ENCODE measurements at places on chromosomes 5 and 9.

GRCh38 chr5:113900816-113901215 is 387.3 kb downstream of the YTHDC2 start:
- DNase-seq, result no peak

DNA sequence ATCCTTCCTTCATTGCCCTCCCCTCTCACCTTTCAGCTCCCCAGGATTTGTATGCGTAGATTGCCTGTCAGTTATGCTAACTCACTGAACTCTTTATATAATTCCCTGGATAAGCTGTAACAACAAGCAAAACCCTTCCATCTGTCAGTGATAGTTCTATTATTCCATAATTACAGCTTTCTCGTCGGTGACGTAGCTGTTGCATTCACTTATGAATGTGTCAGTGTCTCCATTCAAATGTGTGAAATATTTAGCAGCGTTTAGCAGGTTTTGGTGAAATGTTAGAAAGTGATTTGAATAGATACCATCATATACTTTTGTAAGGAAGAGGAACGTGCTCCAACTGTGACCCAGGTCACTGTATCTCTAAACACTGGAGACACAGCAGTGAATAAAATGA is 45.2 kb downstream of the PIP5K1B start:
- DNase-seq, result no peak

- no peak for DNase-seq
Observed at GRCh38 chr5:67120032-67120431, 76.6 kb downstream of the CD180 start.

DNA sequence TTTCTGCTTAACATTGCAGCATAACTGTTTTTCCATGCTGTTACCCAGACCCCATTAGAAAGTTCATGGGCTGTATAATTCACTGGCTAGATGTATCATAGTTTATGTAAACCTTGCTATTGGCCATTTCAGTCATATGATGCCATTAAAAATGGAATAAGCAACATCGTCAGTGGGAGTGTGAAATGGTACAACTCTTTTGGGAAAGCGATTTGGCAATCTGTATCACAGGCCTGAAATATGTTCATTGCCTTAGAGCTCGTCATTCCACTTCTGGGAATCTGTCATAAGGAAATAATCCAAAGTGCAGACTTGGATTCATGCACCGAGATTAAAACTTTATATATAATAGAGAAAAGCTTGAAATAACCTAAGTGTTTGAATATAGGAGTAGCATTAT is 77.9 kb upstream of the KLF4 start:
- DNase-seq, result no peak

DNA sequence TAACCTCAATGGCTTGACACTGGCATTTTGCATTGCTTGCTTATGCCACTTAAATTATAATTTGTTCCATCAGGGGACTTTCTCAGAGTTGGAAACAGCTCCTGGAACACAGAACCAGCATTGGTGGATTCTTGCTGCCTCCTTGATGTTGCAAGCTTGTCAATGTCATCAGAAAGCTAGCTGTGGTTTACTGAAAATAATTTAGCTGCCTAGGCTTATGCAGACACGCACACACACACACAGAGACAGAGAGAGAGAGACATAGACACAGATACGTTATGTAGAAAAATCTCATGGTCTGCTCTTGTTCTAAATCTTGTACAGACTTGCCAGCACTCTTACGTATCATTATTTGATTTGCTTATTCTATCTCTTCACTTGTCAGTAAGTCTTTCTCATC is 78.0 kb downstream of the HMHB1 start:
- no peak for DNase-seq

- DNase-seq, result no peak
Observed at GRCh38 chr5:111928511-111928910, 171.5 kb upstream of the NREP start.

DNA sequence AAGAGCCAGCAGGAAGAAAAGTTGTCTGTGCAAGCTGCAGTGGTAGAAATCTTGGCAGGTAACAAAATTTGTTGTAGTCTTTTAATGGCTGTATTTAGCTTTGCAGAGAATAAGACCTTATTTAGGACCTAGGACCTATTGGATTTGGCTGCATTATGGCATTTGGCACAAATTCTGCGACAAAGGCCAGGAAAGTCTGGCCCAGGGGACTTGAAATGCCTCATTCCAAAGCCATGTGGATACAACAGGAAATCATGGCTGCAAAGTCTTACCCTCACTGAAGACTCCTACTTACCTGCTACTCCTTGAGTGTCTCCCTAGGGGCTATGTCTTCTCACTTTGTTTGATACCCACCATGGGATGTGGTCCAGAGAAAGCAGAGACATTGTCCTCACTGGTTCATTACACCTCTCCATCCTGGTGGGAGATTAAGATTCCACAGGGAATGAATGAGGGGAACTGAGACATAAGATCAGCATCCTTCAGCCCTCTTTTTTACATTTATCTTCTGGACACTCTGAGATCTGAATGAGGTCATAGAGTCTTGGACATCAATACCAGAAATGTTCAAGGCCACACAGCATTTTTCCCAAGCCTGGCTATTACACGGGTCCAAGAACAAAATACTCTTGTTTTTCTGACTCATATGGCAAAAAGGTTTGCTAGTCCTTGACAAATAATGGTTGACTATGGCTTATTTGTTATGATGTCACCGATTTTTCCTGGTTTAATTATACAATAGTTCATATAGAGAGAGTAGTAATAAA is 119.4 kb downstream of the PDE8B start:
- no peak for DNase-seq

GRCh38 chr5:173802670-173803165 is 85.4 kb upstream of the CPEB4 start:
- DNase-seq, result no peak

DNA sequence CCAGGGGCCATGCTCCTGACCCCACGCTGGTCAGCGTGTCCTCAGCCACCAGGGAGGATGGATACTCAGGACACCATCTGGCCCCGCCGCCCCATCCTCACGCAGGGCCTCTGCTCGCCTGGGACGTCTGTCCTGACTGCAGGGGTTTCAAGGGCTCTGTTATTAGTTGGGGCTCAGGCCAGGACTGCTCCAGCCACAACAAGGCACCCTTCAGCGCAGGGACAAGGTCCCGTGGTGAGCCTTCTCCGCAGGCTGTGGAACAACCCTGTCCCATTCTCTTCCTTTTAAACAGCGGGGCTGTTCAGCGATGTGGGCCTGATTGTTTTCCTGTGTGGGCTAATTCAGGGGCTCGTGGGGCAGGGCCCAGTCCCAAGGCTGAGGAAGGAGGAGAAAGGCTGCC is 61.6 kb downstream of the SEMA4D start:
- DNase-seq, result no peak

DNA sequence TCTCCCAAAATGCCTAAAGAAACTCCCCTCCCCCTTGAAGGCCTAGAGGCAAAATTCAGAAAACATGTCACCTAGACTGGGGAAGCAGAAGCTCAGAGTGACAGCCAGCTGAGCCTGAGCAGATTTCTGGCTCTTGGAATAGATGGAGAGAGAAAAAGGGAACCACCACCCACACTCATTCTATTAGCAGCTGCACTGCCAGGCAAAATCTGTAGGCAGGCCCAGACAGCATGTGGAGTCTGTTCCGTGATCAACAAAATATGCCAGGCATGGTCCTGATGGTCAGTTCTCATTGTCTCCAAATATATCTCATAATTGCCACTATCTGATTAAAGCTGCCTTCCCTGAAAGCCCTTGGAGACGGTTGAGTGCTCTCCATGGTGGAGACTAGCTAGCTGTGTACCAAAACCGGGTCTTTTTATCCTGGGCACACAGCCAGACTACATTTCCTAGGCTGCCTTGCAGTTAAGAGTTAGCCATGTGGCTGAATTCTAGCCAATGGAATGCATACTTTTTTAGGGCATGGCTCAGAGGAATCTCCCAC is 131.7 kb upstream of the GPR151 start:
- no peak for DNase-seq

- no peak for DNase-seq
Observed at GRCh38 chr9:28032268-28032590, 458.9 kb upstream of the C9orf72 start.

DNA sequence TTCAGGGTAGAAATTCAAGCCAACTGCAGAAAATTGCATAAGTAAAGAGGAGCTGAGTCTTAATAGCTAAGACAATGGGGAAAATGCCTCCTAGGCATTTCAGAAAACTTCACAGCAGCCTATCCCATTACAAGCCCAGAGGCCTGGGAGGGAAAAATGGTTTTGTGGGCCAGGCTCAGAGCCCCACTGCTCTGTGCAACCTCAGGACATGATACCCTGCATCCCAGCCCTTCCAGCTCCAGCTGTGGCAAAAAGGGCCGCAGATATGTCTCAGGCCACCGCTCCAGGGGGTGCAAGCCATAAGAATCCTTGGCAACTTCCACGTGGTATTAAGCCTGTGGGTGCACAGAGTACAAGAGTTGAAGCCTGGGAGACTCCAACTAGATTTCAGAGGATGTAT is 387.0 kb downstream of the ARRDC3 start:
- no peak for DNase-seq
